ENCODE measurements at places on chromosomes 7 and 10.
A peak's percentile ranks its signal among the peaks of the same experiment; 100 is the strongest.

DNA sequence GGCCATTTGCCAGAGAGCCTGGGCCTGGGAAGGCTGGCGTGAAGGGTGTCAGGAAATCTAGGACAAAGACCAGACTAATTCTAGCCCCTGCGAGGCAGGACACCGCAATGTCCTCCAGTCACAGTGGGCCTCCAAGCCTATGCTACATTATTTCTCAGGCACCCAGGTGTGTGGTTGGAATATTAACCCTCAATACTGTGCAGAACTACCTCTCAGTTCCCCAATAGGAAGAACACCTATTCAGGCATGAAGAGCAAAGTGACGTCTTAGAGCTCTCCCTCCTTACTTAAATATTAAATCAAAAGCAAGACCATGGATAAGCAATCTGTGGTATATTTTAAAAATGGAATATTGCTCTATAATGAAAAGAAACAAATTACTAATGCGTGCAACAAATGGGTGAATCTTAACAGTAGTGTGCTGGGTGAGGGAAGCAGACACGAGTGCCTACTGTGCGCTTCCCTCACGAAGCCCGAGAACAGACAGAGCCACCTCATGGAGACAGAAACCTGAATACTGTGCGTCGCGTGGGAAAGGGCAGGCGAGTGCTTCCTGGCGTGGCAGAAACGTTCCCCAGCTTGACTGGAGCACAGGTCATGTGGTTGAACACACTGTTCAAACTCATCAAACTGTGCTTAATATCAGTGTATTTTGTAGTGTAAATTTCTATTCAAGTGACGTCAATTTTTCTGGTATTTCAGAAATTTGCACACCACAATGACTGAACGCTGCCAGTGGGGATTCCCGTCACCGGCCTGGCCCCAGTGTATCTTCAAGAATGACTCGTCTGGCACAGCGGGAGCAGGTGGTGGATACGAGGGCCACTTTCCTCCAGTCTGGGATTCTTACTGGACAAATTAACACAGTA lies 15.5 kb upstream of the PTPRN2 start:
- DNase-seq = no peak

DNA sequence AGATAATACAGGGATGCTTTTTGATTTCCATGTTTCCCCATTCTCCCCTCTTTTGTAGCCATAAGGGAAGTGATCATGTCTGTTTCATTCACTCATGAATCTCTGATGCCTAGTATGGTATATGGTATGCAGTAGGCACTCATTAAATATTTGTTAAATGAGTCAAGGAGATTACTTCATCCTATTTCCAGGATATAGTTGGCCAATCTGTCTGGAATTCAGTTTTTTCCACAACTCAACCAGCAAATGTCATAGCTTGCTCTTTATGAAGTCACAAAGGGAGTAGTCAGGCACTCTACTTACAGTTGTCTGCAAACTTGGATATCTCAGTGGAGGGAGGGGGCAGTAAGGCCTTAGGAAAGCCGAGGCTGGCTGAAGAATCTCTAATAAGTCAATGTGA lies 853.6 kb downstream of the LRMDA start:
- DNase-seq = no peak

- no peak for DNase-seq
These were observed 29.3 kb downstream of the AFAP1L2 start for GRCh38 chr10:114375047-114375446.

DNA sequence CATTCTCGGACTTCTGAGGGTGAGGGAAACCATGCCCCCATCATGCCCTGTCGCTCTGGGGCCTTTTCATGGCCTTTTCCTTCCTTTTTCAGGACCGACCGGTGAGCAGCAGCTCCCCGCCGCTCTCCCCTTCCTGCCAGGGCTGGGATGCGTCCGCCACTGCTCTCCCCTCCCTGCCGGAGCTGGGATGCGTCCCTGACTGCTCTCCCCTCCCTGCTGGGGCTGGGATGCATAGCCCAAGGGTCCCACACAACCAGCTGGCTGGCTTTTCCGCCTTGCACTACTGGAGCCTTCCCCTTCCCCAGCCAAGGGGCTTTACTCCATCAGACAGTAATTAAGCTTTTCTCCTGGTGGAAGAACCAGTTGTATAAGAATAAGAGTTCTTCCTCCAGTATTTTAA lies 129.7 kb upstream of the COBL start:
- no peak for DNase-seq

- no peak for DNase-seq
These were observed 1.7 kb upstream of the SYCE1 start for GRCh38 chr10:133567119-133567518.

- no peak for DNase-seq
These were observed 185.2 kb upstream of the VIPR2 start for GRCh38 chr7:159329818-159330378.

DNA sequence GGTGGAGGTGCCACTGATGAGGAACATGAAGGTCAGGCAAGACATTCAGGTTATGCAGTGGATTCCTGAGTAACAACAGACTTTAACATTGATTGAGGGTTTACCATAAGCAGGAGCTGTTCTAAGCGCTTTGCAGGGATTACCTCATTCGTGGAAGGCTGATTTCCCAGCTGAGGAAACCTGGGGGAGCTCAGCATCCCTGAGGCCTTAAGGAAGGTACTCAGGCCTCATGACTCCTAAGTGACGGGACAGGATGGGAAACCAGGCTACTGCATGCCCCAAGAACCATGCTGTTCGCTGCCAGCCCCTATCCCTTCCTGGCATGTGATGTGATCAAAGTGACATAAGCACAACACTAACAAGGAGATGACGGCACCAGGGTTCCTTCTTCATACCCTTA lies 143.6 kb upstream of the NFE2L3 start:
- DNase-seq = no peak

GRCh38 chr7:37341033-37341630 lies 107.5 kb downstream of the ELMO1 start:
- no peak for DNase-seq

GRCh38 chr7:24050991-24051560 lies 232.9 kb upstream of the NPY start:
- peak; percentile 9 for DNase-seq

- no peak for DNase-seq
These were observed 17.0 kb downstream of the SRI start for GRCh38 chr7:88202799-88203198.

GRCh38 chr7:129285111-129285510 lies 60.3 kb downstream of the AHCYL2 start:
- no peak for DNase-seq

Measured in retina (tissue), 1 donor.